ENCODE measurements at places on chromosomes 12 and 14. TPM values are rescaled to one million over a fixed set of nuclear protein-coding genes. Genes with fewer than 3 reads are reported as not detected.

Gene SRRM4
- polyA plus RNA-seq: 0.05 TPM

Gene NAV3
- polyA plus RNA-seq: 1.4 TPM

Gene OR4Q3
- polyA plus RNA-seq: not detected

Gene GPR84
- polyA plus RNA-seq: not detected

Gene MED13L
- polyA plus RNA-seq: 23.7 TPM

Gene PTPRO
- not detected for polyA plus RNA-seq

Gene SIX1
- 5.2 TPM for polyA plus RNA-seq

Gene DPPA3
- 0.80 TPM for polyA plus RNA-seq

Gene LRRC43
- polyA plus RNA-seq: 1.7 TPM

Gene GUCY2C
- polyA plus RNA-seq: 12.9 TPM

Gene PPP1R36
- polyA plus RNA-seq: not detected

Gene KCNA5
- polyA plus RNA-seq: 0.79 TPM

Gene NRDE2
- polyA plus RNA-seq: 27.9 TPM

Gene DHRS2
- polyA plus RNA-seq: 14.2 TPM

Gene SPIC
- polyA plus RNA-seq: not detected
